Activated naive CD4-positive, alpha-beta T cell treated with Interleukin-2 at 50 U/mL for 16 hours (primary cell): ENCODE measurements at places on chromosomes 2 and 18.

DNA sequence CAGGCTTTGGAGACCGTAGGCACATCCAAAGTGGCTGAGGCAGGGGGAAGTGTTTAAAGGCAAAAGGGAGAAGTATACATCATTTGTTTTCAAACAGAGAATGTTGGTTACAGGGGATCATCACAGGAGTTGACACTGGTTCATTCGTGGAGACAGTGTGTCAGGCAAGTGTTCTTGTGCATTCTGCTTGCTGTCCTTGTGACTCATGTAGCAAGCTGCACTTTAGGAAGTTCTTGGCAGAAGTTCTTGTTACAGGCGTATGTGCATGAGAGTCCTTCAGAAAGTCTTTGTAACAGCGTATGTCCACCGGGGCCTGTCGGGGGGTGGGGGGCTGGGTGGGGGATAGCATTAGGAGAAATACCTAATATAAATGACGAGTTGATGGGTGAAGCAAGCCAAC lies 36.5 kb upstream of the B4GALT6 start:
- DNase-seq, result no peak

GRCh38 chr2:17252258-17252657 lies 266.0 kb downstream of the RAD51AP2 start:
- no peak for DNase-seq

DNA sequence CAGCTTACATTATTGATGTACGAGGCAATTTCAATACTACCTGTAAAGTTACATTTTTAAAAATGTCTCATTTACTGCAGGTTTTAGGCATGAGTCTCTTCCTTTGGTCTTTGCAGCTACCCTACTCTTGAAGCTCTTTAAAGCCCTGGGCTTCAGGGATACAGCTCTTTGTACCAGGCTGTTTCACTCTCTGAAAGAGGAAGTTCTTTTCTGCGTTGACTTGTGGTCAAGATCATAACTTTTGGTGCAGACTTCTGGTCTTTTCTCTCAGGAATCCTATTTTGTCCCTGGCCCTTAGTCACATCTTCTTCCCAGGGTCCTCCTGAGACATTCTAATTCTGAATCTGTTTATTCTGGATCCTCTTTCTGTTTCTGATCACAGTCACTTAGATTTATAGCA lies 16.6 kb upstream of the HRH4 start:
- no peak for DNase-seq

GRCh38 chr2:202161151-202161835 lies 77.1 kb downstream of the SUMO1 start:
- no peak for DNase-seq

DNA sequence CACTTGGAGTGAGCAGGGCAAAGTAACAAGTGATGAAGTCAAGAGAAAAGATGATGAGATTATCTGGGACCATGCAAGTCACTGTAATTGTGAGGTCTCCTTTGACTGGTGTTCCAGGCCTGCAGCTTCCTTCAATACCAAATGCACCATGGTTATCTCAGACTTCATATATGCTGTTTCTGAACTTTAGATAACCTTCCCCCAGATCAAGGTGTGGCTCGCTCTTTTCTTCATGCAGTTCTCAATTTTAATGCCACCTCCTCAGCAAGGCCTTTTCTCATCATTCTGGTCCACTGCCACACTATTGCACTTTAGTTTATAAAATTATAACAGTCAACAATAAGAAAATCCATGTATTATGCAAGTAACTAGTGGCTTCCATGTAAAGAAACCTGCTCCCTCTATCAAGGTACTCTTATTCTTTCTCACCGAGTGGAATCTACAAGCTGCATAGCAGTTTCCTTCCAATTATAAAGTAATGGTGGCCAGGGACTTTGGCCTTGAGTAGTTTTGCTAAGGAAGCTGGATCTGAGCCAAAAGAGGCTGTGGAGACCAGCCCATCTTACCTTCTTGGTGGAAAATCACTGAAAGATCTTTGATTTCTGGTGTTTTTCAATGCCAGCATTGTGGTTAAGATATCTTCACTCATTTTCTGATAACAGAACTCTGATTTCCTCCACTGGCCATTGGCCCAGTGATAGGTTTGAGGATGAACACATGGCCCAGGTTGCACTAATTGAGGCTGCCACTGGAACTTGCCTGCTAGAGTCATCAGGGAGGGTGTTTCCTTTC lies 113.6 kb downstream of the KCNE4 start:
- no peak for DNase-seq

DNA sequence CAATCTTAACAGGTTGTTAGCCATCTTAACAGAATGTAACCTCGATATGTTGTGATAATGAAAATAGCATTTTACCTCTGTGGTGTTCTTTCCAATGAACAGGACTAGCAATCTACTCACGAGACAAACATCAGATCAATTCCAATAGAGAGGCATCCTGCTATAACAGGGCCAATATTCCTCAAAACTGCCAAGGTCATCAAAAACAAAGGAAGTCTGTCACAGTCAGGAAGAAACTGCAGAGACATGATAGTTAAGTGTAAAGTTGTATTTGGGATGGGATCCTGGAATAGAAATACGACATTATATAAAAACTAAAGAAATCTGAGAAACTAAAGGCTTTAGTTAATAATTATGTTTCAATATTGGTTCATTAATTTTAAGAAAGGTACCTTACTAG lies 588.9 kb upstream of the NETO1 start:
- DNase-seq, result no peak

- no peak for DNase-seq
Observed at GRCh38 chr2:241314226-241315092, 1.0 kb downstream of the HDLBP start.

- no peak for DNase-seq
Observed at GRCh38 chr2:212646698-212647366, 108.2 kb upstream of the ERBB4 start.

- DNase-seq, result no peak
Observed at GRCh38 chr2:61044636-61045035, 21.0 kb upstream of the SANBR start.
